ENCODE measurements at places on chromosomes 1 and 21.

DNA sequence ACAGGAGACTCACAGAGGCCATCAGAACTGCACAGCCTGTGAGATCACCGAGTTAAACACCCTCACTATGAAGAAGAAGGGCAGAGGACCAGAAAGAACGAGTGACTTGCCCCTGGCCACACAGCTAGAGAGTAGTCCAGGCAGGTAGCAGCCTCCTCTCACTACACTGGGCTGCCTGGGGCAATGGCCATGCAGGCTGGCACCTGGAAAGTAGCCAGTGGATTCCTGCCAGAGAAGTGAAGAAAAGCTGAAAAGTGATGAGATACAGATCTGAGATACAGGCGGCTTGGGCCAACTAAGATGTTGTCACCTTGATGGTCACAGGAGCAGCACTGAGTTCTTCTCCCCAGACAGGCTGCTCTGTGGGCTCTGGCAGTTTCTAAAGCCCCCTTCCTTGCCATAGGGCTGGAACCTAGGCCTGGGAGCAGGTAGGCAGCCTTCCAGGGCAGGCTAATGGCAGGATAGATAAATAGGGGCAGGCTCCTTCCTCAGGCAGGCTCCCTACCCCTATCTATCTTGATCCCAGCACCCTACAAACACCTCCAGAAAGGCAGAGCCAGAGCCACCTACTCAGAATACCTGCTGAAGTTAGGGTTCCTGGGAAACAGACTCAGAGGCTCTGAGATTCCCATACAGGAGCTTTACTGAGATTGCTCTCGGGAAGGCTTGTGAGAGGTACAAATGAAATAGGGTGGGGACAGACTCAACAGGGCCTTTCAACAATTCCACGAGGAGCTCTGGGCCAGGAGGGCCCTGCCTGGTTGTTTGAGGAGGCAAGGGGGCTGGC is 106.3 kb downstream of the BEND5 start:
- DNase-seq, result no peak

- DNase-seq, result no peak
These were observed 26.1 kb downstream of the PKP1 start for GRCh38 chr1:201309416-201309815.

DNA sequence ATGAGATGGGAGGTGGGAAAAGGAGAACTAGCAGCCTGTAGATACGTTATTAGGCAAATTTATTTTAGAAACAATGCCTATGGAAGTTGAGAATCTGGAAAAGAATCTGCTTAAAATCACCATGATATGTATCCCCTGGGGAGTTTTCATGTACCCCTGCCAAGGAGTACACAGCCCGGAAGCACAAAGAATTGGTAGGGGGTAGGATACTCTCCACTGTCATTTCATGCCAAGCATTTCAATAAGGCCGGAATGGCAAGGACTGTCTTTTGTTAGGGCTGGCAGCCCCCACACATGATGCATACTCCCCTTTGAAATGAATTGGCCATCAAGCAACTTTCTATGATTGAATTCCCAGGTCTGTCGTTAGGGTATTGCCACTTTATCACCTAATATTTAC is 111.5 kb upstream of the APP start:
- DNase-seq, result no peak

DNA sequence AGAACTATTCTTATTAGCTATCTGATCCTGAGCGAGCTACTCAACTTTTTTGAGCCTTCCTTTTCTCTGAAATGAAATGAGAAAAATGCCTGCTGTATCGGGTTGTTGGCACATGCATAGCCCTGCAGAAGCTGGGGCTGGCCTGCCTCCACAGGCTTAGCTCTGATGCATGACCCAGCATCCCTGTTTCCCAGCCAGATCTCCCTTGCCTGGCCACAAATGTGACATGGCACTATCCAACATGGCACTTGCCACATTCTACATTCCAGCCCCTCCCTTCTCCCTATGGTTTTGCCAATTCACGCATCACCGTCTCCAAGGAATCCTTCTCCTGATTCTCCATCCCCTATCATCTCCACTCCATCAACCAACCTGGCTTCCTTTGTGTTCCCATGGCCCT is 13.8 kb downstream of the RNU5D-1 start:
- no peak for DNase-seq

- DNase-seq, result no peak
These were observed 165.1 kb downstream of the SLC45A1 start for GRCh38 chr1:8482979-8483381.

DNA sequence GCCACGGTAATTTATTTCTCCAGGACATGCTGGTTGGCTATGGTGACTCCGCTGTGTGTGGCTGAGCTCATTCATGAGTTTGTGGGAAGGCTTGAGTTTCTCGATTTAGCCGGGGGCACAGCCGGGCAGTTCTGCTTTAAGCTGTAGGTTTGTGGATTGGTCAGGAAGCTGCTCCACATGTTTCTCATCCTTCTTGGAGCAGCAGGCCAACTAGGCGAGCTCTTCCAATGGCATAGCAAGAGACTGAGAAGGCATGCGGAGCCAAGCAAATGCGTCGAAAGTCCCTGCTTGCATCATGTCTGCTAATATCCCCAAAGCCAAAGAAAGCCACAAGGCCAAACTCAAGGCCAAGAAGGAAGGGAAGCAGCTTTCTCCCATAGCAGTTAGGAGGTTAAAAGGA is 71.6 kb upstream of the GREM2 start:
- DNase-seq, result no peak

- no peak for DNase-seq
These were observed 2.1 kb downstream of the ERG start for GRCh38 chr21:38496224-38496623.

DNA sequence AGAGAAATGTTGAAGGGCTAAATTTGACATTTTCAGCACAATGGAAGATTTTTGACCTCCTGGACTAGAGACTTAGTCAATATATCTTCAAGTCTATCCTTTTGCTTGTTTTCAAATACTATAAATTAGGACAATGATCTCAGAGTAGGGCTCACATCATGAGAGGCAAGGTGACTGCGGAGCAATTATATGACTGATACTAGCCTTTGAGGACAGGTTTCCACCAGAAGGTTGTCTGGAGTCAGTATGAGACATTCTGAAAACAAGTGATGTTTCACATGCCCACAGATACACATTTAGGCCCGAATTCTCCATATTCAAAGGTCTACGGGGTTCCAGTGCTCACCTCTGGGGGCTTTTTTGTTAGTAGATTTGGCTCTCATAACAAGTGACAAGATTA is 142.3 kb upstream of the SAMSN1 start:
- DNase-seq, result no peak

GRCh38 chr1:30773722-30774358 is 16.3 kb upstream of the LAPTM5 start:
- DNase-seq, result no peak

GRCh38 chr1:156067262-156067661 is 6.3 kb downstream of the RAB25 start:
- no peak for DNase-seq

DNA sequence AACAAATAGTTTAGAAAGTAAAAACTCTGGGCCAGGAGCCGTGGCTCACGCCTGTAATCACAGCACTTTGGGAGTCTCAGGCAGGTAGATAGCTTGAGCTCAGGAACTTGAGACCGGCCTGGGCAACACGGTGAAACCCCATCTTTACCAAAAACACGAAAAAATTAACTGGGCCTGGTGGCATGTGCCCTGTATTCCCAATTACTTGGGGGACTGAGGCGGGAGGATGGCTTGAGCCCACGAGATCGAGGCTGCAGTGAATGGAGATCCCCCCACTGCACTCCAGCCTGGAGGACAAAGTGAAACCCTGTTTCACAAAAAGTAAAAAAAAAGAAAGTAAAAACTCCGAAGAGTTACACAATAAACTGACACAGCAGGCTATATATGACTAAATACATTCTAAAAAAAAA is 10.6 kb downstream of the CEP170 start:
- no peak for DNase-seq

- peak; percentile 37 for DNase-seq
These were observed 15.2 kb upstream of the ZNF692 start for GRCh38 chr1:248873993-248874533.

Data from activated CD4-positive, CD25-positive, alpha-beta regulatory T cell (primary cell).